ENCODE measurements at places on chromosomes 4 and X.

- DNase-seq: peak; percentile 34
Measured at GRCh38 chr4:35934320-35934981, 309.9 kb downstream of the ARAP2 start.

DNA sequence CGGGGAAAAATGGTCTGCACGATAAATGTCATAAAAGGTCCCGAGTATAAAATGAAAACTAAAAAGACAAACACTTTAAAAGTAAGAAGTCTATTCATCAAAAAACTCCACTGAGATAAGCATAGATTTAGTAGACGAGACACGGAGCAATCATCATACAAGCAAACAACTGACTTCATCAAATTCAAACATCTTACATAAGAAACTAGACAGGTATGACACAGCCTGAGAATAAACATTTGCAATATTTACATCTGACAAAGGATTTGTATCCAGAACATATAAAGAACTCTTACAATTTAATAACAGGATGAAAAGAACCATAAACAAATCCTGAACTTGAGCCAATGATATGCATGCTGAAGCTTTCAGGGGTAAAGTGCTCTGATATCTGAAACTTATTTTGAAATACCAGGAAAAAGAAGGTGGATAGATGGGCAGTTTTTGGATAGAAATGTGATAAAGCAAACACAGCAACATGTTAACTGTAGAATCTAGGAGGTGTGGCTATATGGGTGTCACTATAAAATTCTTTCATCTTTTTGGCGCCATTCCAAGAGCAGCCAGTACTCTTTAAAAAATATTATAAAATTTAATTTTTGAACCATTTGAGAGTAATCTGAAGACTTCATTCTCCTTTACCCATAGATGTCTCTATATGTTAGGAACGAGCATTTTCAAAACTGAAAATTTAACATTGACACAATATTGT is 12.0 kb downstream of the MPP1 start:
- no peak for DNase-seq

GRCh38 chrX:6041630-6042029 is 187.0 kb downstream of the NLGN4X start:
- DNase-seq: no peak

GRCh38 chr4:90757534-90758060 is 630.4 kb downstream of the CCSER1 start:
- DNase-seq: no peak

GRCh38 chr4:159105761-159106243 is 2.9 kb downstream of the RAPGEF2 start:
- no peak for DNase-seq

- DNase-seq: no peak
Measured at GRCh38 chrX:18825375-18825774, 117.9 kb downstream of the PPEF1 start.

GRCh38 chr4:3174371-3175338 is 74.3 kb upstream of the MSANTD1 start:
- DNase-seq: no peak

DNA sequence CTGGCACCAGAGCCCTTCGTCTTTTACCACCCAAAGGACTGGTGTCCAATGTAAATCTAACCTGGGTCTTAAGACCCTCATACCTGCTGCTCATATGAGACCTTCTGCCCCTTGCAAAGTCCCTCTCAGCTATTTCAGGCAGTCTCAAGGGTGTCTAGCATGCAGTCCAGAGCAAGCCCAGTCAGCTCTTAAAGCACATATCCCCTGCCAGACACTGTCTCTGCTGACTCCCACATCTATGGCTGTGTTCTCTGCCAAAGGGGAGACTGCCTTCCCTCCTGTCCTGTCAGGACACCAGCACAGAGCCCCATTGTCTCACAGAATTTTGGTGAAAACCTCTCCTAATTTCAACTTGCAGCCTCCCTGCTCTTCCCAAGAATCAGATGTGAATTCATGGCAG is 118.5 kb downstream of the PARM1 start:
- no peak for DNase-seq

- no peak for DNase-seq
Measured at GRCh38 chrX:23333842-23334520, 668 bp upstream of the PTCHD1 start.

- DNase-seq: no peak
Measured at GRCh38 chrX:139121616-139122286, 408.8 kb upstream of the F9 start.

GRCh38 chr4:20096911-20097310 is 154.8 kb upstream of the SLIT2 start:
- DNase-seq: no peak

GRCh38 chr4:11635342-11635741 is 206.6 kb upstream of the HS3ST1 start:
- no peak for DNase-seq

DNA sequence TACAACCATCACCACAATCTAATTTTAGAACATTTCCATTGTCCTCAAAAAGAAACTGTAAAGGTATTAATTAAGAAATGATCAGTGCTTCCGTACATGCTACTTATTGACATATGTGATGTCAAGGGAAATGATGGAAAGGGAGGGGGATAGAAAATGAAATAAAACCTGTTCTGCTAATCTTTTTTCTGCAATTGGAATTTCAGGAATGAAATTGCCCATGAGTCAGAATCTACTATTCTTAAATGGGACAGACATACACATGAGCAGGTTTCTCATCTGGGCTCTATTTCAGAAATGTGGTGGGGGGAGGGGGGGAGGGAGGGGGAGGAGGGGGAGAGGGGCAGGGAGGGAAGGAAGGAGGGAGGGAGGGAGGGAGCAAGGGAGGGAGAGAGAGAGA is 91.0 kb downstream of the SHROOM4 start:
- no peak for DNase-seq

DNA sequence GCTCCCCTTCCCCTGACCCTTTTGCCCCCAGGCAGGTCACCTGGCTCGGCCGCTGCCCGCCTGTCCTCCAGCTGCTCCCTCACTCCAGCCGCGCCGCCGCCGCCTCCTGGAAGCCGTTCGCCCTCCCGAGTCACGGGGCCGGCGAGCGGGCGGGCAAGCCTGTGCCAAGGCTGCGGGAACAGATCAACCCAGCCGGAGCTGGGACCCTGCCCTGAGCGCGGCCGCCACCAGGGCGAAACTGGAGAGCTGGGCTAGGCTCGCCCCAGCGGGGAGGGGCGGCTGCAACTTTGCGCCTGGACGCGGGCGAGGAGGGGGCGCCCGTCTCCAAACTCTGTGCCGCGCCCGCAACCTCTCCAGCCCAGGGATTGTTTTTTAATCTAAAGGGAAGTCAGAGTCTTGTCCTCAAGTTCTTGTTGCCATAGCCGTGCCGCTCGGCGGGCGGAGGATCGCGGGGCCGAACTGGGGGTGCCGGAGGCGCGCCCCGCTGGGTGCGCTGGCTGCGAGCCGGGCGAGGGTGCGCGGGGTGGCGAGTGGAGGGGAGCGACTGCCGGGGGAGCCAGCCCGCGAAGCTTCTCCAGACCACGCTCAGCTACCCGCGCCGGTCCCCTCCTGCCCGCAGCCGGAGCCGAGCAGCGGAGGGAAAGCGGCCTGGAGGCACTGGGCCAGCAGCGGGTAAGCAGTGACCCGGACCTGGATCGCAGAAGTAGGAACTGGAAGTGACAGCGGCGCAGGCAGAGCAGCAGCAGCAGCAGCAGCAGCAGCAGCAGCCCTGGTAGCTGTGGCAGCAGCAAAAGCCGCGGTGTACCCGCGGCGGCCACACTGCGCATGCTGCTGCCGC is 13.4 kb downstream of the ARHGEF6 start:
- peak; percentile 8 for DNase-seq

GRCh38 chr4:89000844-89001360 is 56.1 kb downstream of the FAM13A start:
- DNase-seq: peak; percentile 88

- DNase-seq: peak; percentile 31
Measured at GRCh38 chrX:11724122-11725017, 33.7 kb upstream of the MSL3 start.

GRCh38 chrX:24243188-24243587 is 70.7 kb downstream of the SUPT20HL2 start:
- no peak for DNase-seq

GRCh38 chr4:11487868-11488544 is 59.3 kb upstream of the HS3ST1 start:
- DNase-seq: no peak

DNA sequence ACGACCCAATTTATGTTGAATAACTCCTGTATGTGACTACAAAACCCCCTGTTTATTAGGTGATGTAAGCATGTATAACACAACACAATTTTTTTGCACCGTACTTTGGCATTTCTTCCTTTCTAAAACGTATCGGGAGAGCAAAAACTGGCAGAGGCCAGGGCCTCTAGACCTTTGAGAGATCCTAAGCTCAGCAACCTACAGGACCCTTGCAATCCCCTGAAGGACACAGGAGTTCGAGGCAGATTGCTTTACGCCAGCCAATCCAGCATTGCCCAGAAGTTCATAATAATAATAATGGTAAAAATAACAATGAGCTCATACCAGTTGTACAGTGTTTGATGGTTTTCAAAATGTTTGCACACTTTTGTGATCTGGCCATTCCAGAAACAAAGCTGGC is 7.7 kb downstream of the NKX3-2 start:
- no peak for DNase-seq

DNA sequence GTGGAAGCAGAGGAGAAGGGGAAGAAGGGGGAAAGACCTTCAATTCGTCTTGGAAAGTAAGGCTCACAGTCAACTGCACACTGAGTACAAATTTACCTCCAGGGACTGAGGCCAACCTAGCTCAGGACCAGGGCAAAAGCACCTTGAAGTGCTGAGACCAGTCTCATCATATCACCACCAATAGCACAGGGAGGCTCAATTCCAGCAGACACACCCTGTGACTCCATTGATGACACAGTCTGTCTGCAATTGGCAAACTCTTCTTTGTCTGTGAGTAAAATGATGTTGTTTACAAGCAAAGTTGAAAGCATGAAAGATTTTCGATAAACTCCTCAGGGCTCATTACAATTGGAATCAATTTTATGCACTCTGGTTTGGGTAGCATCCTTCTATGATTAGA is 32.3 kb downstream of the TRIML1 start:
- no peak for DNase-seq

GRCh38 chr4:120228086-120228485 is 161.4 kb upstream of the MAD2L1 start:
- DNase-seq: no peak

- DNase-seq: no peak
Measured at GRCh38 chr4:156291317-156291716, 337.7 kb upstream of the CTSO start.

DNA sequence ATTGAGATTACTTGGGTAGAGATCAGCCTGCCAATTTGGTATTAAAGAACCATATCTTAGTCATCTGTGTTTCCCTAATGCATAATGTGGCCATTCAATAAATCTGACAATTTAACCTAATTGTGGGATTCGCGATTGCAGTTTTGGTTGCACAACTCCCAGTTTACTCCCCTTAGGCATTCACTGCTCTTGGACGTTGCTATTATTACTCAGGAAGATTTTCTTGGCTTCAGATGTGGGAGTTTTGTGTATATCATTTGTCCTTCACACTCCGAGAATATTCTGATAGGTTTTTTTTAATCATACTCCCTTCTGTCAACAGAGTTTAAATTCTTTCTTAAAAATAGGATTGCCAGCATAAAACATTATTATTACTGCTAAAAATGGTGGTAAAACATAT is 22.0 kb upstream of the TRPC3 start:
- DNase-seq: no peak

DNA sequence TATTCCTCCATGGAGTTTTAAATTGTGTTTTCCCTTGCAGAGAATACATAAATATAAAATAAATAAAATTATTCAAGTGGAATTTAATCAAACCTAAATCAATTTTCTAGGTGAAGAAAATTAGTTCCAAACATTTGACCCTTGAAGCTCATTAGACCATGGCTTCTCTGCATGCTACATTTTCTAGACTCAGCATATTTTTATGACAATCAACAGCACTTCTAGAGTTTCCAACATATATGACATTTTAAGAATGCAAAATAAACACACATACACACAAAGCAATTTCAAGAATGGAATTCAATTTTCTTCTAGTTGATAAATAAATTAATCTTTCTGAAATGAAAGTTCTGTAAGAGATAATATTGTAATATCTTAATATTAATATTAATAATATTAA is 1083.9 kb upstream of the INTU start:
- no peak for DNase-seq

DNA sequence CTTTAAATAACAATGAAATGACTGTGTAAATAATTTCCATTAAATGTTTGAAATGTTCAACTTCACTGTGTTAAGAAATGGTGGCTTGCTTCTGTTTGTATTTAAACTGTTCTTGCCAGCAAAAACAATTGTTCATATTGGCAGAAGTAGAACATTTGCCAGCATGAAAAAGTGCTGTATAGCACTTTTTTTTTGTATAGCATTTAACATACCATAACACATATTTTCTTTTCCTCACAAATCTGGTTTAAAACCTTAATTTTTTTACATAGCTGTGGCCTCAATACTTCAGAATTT is 94.1 kb downstream of the COX18 start:
- DNase-seq: no peak

All from NCI-H2081 (cell line).